ENCODE measurements at places on chromosomes 11 and 22.

- DNase-seq: no peak
Measured at GRCh38 chr22:32676191-32676590, 125.3 kb upstream of the TIMP3 start.

GRCh38 chr11:6864438-6864837 lies 1.6 kb downstream of the OR10A2 start:
- DNase-seq: peak; percentile 36

DNA sequence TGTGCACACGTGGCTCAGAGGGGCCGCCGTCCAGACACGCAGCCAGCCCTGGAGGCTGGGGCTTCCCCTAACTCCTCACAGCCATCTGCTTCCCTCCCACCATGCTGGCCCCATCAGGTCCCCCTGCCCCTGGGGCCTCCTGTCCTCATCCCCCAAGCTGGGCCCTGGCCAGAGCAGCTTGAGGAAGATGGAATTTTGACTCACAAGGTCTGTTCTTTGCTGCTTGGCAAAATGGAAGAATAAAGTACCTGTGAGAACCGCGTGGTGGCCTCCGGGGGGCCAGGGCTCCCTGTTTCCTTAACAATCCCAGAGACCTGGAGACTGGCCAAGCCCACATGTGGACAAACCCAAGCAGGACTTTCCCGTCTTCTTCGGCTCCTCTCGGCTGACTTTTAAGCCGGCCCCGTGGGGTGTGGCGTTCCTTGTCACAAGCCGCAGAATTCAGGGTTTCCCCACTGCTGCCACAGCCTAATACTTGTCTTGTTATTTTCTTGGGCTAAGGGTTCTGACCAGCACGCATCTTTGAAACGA lies 872.8 kb downstream of the BRD1 start:
- DNase-seq: no peak

DNA sequence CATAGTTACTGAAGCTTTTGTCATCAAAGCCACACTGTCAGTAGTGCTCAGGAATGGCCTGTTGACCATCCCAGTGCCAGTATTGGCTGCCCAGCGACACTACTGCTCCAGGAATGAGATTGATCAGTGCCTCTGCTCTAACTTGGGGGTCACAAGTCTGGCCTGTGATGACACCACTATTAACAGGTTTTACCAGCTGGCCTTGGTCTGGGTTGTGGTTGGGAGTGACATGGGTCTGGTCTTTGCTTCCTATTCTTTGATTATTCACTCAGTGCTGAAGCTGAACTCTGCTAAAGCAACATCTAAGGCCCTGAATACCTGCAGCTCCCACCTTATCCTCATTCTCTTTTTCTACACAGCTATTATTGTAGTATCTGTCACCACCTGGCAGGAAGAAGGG lies 21.5 kb downstream of the OR56B4 start:
- no peak for DNase-seq

GRCh38 chr22:32281072-32281471 lies 25.9 kb upstream of the SLC5A4 start:
- DNase-seq: no peak

DNA sequence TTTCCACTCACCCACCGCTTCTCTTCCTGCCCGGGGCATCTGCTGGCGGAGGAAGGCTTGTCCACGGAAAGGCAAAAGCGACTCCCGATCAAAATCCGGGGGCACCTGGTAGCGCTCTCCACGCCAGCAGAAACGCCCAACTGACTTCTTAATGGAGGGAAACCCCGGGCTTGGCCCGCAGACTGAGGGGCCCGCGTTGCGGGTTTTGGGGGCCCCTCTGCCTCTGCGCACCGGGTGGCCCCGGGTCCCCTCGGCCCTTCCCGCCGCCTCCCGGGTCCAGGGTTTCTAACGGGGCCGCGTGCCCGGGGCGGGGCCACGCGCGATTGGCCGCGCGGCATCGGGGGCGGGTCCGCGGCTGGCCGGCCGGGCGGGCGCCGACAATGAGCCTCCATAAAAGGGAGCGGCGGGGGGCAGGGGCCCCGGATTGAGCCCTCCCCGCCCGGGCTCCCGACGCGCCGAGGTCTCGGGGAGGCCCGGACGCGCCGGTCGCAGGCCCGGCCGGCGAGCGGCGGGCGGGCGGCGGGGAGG lies at the start of gene SPINDOC:
Gene SPINDOC, plus strand, starts transcription at position 422 of the 528 bp plus-strand sequence. CDS start 231 bp downstream, outside the sequence.
- DNase-seq: peak; percentile 19

DNA sequence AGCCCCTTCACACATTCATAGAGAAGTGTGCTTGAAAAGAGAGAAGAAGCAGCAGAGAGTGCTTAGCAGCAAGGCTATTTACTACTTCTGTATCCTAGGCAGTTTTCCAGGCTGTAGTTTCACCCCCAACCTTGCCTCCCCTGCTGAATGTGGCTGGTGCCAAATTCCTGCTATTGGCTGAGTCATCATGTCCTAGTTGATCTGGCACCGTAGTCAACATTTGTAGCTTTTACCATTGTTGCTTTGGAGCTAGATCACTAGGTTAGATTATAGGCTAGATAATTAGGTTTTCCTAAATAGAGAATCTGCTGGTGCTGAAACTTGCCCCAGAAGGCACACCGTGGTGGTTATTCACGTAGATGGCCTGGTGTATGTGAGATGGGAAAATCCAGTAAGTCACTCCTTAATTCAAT lies 32.7 kb downstream of the ARHGAP42 start:
- peak; percentile 80 for DNase-seq

DNA sequence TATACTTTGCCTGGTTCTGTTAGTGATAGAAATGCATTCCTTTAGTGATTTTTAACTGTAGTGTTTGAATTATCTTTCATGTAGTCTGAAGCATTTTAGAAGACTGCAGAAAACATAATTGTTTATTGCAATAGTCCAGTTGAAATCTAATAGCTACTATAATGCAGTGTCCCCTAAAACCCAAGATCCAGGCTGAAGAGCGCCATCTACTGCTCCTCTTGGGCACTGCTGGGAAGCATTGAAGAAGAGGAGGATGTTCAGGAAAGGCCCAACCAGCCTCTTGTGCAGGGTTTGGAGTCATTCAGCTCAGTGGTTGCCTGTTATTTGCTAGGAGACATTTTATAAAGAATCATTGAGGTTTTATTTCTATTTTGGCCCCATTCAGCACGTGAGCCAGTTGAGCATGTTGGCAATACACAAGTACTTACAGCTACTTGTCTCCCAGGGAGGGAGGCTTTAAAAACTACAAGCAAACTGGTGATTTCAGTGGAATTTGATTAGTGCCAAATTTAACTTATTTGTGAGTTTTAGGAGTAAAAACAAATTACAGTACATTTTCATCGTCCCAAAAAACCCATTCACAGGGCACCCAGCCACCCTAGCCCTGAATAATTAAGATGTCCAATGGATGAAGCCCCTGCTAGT lies 74.9 kb upstream of the HORMAD2 start:
- peak; percentile 32 for DNase-seq

GRCh38 chr11:61679296-61679695 lies 895 bp upstream of the DAGLA start:
- no peak for DNase-seq

DNA sequence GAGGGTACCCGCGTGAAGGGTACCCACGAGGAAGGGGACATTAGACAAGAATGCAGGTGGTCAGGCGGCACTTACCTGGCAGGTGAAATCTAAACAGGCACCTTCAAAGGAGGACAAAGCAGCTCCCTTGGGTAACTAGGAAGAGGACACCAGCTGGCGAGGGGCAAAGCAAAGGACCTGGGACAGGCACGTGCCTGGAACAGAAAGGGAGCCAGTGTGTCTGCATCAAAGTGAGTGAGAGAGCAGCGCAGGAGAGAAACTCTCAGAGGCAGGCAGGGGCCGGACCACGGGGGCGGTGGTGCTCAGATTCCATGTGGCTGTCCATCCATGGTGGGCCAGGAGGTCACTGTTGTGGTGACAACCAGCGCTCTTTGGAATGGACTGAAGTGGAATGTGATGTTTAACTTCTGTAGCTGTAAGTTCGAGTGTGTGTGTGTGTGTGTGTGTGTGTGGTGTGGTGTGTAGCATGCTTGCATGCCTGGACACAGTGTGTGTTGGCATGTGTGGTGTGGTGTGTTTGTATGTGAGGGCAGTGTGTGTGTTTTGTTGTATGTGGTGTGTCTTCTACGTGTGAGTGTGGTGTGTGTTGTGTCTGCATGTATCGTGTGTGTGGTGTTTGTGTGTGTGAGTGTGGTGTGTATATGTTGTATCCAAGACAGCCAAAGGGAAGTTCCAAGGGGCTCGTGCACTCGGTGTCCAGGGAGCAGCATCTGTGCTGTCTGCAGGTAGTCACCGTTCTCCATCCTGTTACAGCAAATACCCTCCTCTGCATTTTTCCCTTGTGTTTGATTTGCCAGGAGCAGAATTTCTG lies 86.4 kb downstream of the CDKN1C start:
- DNase-seq: no peak

- no peak for DNase-seq
Measured at GRCh38 chr11:121944556-121945230, 171.3 kb downstream of the BLID start.

DNA sequence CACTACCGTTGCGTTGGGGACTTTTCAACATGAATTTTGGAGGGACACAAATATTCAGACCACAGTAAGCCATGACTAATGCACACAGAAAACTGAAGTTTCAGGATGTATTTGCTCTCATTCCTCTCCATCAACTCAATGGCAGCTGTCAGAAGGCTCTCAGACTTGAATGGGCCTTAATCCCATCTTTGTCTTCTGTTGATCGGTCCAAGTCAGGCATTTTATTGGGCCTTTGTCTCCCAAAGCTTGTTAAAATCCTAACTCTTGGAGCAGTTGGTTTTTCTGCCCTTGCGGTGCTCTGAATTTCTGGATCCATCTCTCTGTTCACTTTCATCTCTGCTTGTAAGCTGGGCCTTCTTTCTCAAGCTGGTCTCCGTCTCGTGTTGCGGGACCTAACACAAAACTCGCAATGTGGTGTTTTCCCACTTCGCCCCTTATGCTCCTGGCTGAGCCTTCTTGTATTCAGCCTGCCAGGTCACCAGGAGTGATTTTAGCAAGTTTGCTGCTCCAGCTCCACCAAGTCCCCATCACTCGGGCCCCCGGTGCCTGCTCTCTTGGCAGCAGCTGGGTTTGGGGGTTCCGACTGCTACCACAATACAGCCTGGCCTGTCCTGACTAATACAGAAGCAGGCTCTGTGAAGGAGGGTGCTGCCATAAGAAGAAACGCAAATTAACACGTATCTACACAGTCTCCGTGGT lies 27.0 kb downstream of the TSPAN32 start:
- DNase-seq: no peak

- DNase-seq: no peak
Measured at GRCh38 chr11:112303616-112304015, 43.0 kb upstream of the PLET1 start.

DNA sequence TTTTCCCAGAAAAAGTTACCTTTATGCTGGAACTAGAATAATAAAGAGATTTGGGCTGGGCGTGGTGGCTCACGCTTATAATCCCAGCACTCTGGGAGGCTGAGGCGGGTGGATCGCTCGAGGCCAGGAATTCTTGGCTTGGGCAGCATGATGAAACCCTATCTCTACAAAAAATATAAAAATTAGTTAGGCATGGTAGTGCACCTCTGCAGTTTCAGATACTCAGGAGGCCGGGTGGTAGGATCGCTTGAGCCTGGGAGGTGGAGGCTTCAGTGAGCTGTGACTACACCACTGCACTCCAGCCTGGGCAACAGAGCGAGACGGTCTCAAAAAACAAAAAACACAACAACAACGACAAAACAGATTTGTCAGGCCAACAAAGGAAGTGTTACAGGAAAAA lies 119.3 kb upstream of the OR9Q1 start:
- DNase-seq: no peak

DNA sequence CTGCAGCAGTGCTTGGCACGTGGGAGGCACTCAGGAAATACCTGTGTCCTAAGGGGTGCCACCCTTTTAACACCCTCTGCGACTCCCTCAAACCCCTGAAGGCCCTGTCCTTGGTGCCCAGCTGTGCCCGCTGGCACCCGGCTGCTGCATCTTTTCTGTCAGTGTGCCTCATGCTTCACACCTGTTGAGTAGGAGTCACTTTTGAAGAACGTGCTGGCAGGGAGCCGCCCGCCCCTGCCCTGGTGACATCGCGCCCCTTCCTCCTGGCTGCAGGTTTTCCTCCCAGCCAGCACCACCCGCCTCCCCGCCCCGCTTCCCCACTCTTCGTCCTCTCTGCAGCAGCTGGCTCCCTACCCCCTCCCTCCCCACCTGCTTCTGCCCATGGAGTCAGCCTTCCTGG lies 17.8 kb downstream of the FRMD8 start:
- no peak for DNase-seq

DNA sequence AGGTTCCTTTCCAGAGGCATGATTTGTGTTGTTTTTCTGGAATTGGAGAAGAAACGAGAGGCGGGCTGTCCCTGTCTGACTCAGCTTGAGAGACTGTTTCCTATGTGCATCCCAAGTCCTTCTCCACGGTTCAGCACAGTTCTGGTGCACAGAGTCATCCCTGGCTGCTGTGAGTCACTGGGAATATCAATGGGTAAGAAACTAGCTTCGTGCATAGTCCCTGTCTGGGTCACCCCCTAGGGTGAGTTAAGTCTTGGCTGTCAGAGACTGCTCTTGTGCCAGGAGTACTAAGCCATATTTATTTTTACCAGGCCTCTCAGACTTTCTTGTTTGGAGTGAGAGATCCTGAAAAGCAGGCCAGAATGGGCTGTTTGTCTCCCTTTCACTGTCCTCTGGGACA lies 2.4 kb upstream of the LRP4 start:
- peak; percentile 93 for DNase-seq

GRCh38 chr11:68066742-68067141 lies 27.9 kb downstream of the TCIRG1 start:
- DNase-seq: no peak

- no peak for DNase-seq
Measured at GRCh38 chr11:64219755-64220154, 6.2 kb downstream of the TRPT1 start.

- no peak for DNase-seq
Measured at GRCh38 chr11:69105461-69106030, 50.2 kb upstream of the SMIM38 start.

- DNase-seq: peak; percentile 53
Measured at GRCh38 chr11:7098235-7098832, 9.5 kb downstream of the RBMXL2 start.

GRCh38 chr11:5042091-5042490 lies 4.2 kb upstream of the OR52J3 start:
- DNase-seq: peak; percentile 68

DNA sequence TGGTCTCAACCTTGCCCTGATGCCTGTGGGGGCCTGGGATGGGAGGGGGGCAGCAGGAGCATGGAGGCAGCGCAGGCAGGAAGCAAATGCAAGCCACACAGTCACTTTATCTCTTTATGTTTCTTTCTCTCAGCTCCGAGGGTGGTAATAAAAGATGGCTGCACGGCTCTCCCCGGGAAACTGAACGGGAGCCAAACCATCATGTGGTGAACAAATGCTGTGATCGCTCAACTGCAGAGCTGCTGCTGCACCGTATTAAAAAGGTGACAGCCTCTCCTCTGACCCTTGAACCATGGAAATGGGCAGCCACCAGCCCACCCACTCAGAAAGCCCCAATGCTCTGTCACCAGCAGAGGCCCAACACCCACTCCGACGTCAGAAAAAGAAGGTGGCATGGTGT lies 110.0 kb downstream of the TIMP3 start:
- no peak for DNase-seq

GRCh38 chr11:114321621-114322257 lies 25.5 kb downstream of the NNMT start:
- peak; percentile 70 for DNase-seq

DNA sequence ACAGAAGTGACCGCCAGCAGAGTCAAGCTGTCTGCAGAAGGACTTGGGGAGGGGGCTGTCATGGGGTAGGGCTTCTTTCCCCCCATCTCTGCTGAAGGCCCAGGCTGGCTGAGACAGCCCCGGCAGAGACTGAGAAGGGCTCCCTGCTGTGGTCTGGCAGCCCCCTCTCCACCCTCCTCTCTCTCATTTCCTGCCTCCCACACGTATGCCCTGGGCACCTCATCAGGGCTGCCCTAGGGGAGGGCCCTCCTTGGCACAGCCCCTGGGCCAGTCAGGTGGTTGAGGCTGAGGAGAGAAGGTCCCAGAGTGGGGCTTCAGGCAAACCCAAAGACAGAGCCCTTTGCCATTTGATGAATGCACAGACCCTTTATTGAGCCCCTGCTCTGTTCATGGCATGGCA lies 3.6 kb downstream of the RASD2 start:
- DNase-seq: no peak
